Stimulated activated naive CD4-positive, alpha-beta T cell (primary cell): ENCODE measurements at places on chromosomes 12 and 14.

DNA sequence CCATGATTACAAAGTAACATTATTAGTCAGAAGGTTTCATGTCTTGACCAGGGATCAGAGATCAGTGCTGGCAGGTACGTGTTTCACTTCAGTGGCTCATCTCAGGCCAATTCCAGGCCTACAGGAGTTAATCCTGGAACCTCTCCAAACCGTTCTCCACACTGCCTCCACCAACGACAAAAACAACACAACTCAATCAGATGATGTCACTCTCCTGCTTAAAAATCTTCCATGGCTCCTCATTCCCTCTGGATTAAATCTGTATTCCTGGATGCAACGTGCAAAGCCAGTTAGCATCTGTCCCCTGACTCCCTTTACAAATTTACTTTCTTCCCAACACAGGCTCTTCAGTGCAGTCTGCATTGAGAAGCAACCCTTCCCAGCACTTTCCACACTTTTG is 34.3 kb upstream of the TXNRD1 start:
- DNase-seq, result no peak

- DNase-seq, result no peak
Observed at GRCh38 chr12:1213205-1213604, 222.2 kb downstream of the ERC1 start.

- DNase-seq, result no peak
Observed at GRCh38 chr12:3319723-3320492, 171.1 kb upstream of the PRMT8 start.

- DNase-seq, result no peak
Observed at GRCh38 chr12:116722245-116722644, 15.6 kb downstream of the SPRING1 start.
